T-helper 2 cell (primary cell): ENCODE measurements at places on chromosomes 4 and X.

DNA sequence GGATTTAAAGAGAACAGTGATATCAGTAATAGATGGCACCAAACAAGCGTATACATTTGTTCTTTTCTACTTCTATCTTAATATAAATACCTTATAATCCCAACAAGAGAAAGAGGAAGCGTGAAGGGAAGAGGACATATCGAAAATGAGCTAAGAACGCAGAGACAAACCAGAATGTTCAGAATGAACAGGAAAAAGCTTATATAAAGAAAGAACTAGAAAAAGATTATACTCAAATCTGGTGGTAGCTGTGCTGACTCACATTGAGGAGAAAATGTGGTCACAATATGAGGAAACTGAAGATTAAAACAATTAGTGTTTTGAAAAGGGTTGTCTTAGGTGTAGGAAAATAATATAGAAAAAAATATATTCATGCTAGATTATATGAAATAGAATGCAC is 2.0 kb upstream of the GPR34 start:
- no peak for DNase-seq

- DNase-seq, result peak; percentile 4
Measured at GRCh38 chrX:103157496-103158316, 57.2 kb upstream of the BEX4 start.

DNA sequence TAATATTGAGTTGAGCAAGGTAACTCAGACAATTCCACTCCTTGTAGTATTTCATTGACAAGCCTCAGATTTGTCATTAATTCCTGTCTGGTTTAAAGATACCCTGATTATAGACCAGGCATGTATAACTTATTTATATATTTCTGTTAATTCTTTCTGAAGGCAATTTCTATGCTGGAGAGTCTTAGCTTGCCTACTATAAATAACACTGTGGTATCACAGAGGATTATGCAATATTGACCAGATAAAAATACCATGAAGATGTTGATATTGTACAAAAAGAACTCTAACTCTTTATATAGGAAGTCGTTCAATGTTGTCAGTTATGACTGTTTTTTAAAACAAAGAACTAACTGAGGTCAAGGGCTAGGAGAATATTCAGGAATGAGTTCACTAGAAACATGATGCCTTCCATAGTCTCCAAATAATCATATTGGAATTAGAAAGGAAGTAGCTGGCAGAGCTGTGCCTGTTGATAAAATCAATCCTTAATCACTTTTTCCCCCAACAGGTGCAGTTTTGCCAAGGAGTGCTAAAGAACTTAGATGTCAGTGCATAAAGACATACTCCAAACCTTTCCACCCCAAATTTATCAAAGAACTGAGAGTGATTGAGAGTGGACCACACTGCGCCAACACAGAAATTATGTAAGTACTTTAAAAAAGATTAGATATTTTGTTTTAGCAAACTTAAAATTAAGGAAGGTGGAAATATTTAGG is 821 bp downstream of the CXCL8 start:
- DNase-seq, result no peak

- no peak for DNase-seq
Measured at GRCh38 chr4:56197387-56197786, 189.9 kb downstream of the AASDH start.

- no peak for DNase-seq
Measured at GRCh38 chr4:144699565-144699964, 53.6 kb downstream of the HHIP start.

- no peak for DNase-seq
Measured at GRCh38 chrX:43666311-43666912, 10.3 kb downstream of the MAOA start.
